HT-29 (cell line): ENCODE measurements at places on chromosomes 7 and 10.

DNA sequence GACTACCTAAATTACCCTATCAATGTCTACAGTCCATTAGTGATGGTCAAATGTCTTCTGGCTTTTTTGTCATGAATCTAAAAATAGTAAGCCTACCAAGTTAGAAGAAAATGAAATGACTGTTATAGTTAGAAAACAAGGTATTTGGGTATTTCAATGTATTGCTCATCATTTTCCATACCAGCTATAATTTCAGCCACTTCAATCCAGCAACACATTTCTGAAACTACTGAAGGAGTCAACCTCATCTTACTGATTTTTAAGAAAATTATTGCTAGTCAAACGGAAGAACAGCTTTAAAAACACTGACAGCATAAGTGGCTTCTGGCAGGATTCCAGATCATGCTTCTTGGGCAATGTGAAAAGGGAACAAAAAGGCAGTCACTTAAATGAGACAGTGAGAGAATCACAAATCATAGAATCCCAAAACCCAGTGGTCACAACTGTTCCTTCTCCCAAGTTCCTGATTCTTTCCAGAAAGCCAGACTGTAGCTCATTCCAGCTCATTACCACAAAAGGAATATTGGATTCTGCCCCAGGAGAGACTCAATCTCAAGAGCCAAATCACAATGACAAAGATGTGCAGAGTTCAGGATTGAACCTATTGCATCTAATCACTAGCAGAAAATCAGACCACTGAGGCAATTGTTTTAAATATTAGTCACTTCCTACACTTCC is 61.2 kb upstream of the LRRN3 start:
- no peak for DNase-seq

- DNase-seq = no peak
These were observed 4.3 kb upstream of the UCMA start for GRCh38 chr10:13238271-13239077.

DNA sequence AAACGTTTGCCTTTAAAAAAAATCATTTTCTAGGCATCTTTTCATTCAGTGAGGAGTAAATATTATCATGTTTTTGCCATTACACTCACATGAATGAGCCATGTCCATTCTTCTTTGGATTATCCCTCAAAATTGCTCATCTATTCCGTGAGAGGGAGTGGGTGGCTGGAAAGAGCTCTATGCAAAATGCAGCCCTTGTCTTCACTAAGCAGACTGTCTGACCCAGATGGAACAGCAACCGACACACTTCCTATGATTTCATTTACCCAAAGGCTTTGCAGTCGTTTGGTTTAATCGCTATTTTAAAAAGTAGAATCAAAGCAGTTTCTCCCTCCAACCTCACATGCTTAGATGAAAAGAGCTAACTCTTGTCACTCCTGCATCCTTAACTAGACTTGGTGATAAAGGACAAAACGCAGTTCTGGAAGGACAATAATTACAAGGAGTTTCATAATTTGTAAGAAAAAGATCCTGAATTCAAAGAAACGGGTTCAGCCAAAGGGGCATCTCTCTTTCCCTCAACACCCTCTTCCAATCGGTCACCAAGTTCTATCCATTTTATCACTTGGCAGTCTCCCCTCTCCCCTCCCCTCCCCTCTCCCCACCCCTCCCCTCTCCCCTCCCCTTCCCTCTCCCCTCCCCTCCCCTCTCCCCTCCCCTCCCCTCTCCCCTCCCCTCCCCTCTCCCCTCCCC is 198.1 kb upstream of the STK17A start:
- DNase-seq = no peak

DNA sequence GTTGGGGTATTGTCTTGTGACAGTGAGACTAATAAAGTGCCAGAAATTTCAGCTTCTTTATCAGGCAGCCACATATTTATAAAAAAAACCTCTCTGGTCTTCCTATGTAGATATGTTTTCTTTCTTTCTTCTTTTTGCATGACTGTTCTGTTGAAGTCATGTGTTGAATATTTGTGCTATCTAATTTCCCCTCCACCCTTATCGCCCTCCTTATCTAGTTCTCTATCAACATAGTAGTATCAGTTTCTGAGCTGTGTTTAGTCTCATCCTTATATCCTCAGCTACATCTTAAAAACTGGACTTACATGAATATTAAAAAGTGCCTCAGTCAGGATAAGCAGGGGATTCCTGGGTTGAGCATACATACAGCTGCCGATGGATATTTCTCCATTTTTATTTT is 53.9 kb downstream of the SEMA3D start:
- DNase-seq = no peak

DNA sequence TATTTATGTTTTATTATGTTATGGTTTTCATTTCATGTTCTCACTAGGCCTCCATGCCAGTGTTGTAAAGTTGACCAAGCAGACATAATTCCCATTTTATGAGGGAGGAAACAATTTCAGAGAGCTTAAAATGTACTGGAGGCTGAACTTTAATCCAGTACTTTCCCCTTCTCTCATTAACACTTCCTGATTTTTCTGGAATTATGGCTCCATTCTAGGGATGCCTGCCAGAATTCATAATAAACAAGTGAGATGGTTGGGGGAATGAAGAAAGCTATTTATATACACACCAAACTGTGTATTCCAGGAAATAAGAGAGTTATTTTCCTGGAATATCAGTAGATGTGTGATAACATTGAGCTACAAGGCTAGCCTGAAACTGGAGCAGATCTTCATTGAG is 6.9 kb downstream of the TMEM236 start:
- DNase-seq = no peak

DNA sequence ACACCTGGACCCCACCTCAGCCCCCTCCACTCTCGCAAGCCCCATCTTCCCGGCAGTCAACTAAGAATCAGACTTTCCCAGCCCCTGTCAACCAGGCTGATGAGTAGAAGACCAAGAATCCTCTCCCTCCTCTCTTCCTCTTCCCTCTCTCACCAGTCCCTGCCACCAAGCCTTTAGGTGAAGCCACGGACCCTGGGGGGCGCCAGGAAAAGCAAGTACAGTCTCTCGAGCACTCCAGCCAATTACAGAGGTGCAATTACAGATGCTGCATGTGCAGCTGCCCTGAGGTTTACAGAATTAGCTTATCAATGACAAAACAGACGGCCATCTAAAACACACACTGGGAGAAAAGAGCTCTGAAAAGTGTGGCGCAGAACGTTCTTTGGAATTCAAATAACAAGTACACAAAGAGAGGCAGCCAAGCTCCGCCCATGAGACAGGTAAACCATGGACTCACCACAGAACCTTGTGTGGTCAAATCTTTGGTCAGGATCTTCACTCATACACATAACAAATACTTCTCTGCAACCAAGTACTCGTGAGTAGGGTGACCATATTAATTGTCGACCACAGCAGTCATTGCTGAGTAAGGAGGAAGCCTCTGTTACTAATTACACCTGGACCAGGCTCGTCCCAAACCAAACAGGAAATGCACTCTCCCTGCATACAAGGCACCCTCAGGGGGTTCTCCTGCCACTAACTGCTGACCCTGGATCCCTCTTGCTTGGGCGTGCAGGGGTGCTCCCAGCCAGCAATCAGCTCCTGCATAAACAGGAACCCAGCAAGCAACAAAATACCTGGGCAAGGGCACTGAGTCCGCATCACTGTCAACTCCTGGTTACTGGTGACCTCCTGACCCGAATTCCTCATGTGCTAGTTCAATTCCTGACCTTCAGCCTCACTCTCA is 189.2 kb downstream of the FAM107B start:
- no peak for DNase-seq

GRCh38 chr10:74056050-74056818 is 58.3 kb downstream of the VCL start:
- peak; percentile 46 for DNase-seq

DNA sequence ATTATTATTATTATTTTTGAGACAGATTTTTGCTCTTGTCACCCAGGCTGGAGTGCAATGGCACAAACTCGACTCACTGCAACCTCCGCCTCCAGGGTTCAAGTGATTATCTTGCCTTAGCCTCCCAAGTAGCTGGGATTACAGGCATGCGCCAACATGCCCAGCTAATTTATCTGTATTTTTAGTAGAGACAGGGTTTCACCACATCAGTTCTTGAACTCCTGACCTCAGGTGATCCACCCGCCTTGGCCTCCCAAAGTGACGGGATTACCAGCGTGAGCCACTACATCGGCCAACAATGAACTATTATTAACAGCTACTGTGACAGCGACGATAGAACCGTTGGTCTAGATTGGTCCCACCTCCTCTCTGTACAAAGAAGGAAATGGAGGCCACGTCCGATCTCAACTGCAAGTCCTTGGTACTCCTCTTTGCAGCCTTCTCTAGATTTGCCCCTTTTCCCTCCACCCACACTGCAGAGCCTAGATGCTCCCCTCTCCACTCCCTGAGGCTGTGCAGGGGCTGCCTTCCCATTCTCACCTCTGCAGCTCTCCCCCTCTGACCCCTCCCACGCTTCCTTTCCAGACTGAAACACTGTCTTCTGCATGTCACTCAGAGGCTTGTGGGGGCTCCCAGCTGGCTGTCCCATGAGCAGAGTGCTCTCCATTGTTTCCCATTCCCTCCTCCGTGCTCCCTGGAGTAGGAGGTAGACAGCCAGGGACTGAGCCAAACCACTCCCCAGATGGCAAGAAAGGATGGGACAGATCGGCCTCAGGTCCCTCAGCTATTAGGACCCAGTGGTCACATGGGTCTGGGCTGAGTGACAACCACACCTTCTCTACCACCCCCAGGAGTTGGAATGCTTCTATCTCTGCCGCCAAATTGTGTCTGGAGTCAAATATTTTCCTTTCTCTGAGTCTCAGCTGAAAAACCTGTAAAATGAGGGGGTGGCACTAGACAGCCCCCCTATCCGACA is 2.3 kb downstream of the LOXL4 start:
- no peak for DNase-seq

GRCh38 chr7:151709141-151710038 is 167.5 kb downstream of the PRKAG2 start:
- no peak for DNase-seq

DNA sequence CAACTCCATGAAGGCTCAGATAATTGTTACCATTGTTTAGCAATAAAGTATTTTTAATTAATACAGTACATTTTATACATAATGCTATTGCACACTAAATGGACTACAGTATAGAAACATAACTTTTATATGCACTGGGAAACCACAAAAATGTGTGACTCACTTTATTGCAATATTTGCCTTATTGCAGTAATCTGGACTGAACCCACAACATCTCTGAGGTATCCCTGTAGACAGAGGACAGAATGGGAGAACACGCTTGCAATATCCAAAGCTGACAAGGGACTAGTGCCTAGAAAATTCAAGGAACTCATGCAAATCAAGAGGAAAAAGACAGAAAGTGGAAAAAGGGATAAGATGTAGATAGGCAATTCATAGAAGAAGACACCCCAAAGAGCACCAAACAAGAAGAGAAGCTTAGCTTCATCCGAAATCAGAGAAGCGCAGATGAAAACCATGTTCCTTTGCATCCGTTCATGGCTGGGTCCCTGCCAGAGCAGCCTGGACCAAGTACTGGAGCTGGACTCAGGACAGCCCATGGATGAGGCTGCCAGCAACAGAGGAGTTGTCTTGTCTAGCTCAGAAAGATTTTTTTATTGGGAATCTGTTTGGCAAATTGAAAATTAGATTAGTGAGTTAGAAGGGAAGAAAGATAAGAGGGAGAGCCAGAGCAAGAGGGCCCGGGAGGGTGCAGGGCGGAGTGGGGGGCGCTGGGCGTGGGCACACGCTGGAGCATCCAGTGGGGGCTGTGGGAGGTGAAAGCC is 16.0 kb upstream of the GALNTL5 start:
- DNase-seq = peak; percentile 69

GRCh38 chr7:50865450-50865849 is 82.8 kb upstream of the GRB10 start:
- no peak for DNase-seq

DNA sequence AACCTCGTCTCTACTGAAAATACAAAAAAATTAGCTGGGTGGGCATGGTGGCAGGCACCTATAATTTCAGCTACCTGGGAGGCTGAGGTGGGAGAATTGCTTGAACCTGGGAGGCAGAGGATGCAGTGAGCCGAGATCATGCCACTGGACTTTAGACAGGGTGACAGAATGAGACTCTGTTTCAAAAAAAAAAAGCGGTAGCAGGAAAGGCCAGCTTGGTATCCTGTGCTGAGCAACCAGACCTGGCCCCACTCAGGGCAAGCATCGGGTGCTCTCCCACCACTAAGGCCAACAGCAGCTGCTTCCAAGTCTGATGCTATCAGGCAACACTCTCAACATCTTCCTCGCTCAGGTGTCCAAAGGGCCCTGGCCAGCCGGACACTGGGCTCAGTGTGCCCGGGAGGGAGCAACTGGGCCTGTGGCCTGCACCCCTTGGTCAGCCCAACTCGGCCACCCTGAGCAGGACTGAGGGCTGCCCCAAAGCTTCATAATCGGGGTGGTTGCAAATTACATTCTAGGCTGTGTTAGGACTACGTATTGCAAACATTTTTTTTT is 44.3 kb upstream of the MSMB start:
- no peak for DNase-seq

- DNase-seq = no peak
These were observed 11.0 kb downstream of the GUSB start for GRCh38 chr7:65971021-65971420.

DNA sequence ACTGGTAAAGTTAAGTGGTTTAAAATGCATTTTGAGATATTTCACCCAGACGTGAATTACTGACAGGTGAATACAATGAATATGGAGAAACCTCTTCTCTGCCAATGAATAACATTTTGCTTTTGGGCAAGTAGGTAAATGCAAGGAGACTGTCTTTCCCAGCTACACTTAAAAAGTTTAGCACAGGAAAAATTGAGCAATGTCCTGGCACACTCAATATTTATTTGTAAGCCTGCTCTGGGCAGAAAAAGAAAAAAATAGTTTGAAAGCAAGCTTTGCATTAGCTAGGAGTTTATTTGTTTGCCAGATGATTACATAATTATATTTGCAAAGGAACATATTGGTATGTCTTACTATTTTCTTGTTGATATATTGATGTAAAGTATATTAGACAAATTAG is 624.2 kb downstream of the ACTR3B start:
- DNase-seq = no peak

DNA sequence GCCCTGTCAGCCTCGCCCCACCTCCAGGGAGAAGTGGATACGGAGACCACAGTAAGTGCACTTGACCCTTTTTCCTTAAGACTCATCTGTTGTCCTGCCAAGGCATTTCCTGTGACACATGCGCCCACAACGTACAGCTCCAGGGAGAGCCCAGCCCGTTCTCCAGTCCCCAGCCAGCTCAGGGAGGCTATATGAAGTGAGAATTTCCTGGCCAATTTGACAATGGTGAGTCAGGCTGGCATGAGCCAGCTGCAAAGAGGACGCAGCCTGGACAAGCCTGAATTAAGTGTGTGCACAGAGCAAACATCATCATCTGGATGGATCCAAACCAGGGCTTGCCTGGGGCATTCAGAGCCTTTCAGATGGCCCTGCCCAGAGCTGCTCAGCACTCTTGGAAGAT is 244.8 kb downstream of the KCNMA1 start:
- DNase-seq = no peak
